ENCODE measurements at places on chromosomes 1 and 21.

- DNase-seq: no peak
These were observed 11.4 kb downstream of the CLCA2 start for GRCh38 chr1:86435327-86435726.

DNA sequence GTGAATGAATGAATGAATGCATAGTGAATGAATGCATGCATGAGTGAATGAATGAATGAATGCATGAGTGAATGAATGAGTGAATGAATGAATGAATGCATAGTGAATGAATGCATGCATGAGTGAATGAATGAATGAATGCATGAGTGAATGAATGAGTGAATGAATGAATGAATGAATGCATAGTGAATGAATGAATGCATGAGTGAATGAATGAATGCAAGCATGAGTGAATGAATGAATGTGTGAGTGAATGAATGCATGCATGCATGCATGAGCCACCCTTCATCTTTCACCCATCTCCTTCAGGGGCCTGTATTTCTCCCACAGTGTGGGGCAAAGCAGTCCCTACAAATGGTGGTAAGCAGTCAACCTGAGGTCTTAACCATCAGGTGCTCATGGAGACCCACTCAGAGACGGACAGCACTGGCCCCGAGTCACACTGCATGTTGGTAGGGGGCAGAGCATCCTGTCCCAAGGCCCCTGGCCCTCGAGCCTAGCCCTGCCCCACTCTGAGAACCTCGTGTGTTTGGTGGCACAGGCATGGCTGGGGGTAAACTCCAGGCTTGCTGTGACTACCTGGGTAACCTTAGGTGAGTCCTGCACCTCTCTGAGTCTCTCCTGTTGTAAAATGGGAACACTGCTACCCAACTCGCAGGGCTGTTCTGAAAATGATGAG lies 28.0 kb upstream of the PAX7 start:
- DNase-seq: no peak

GRCh38 chr1:84301004-84301784 lies at the start of gene SAMD13:
Gene SAMD13 (plus strand): TSS chr1:84301708. CDS start chr1:84303235, 1,527 bp downstream.
- DNase-seq: no peak

DNA sequence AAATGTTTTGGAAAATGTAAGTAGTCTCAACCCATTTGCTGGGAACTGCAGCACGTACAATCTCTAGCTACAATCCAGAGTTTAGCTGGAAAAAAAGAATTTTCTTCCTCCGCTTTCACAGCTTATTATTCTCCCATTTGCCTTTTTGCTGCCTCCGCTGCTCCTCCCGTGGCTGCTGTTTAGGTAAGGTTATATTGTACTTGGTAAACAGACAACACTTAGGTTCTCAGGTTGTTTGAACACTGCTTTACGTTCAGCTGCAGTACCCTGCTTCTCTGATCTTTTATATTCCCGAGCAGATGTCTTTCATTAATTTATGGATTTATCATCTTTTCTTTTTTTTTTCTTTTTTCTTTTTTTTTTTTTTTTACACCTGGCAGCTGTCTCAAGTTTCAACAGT lies 14.3 kb downstream of the PROX1 start:
- DNase-seq: no peak

- no peak for DNase-seq
These were observed 21.9 kb downstream of the UBASH3A start for GRCh38 chr21:42425591-42425990.

DNA sequence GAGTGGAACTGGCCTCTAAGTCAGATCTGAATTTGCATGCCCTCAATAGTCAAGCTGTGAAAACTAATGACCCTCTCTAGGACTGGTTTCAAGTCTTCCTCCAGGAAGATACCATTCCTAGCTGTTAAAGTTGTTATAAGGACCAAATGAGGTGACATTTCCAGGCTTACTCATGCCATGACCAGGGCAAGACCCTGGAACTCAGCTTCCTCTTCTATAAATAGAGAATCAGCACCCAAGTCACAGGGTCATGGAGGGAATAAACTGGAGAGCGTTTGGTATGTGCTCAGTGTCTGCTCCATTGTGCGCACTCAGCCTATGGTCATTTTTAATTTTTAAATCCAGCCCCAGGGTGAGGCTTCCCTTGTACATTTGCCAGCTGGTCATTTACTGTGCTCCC lies 2.5 kb downstream of the S100A9 start:
- no peak for DNase-seq

DNA sequence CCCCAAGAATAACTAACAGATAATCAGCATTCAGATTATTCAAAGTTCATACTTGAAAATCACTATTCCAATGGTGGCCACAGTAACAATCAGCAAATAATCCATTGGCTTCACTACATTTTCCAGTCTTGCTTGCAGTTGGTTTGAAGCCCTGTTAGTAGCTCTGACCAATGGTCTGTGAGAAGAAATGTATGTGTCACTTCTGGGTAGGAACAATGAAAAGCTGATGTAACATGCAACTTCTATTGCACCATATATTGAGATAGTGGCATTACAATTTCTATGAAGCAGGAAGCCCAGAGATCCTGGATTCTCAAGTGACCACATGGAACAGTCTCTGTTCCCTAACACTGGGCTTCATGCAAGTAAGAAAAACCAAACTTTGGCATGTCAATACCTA lies 250.9 kb upstream of the DAB1 start:
- no peak for DNase-seq

- DNase-seq: no peak
These were observed 125.6 kb downstream of the KCNN3 start for GRCh38 chr1:154744352-154745035.

- DNase-seq: no peak
These were observed 149.9 kb downstream of the CHRM3 start for GRCh38 chr1:239536165-239536849.

- no peak for DNase-seq
These were observed 2.8 kb upstream of the STMN1 start for GRCh38 chr1:25909040-25909439.

DNA sequence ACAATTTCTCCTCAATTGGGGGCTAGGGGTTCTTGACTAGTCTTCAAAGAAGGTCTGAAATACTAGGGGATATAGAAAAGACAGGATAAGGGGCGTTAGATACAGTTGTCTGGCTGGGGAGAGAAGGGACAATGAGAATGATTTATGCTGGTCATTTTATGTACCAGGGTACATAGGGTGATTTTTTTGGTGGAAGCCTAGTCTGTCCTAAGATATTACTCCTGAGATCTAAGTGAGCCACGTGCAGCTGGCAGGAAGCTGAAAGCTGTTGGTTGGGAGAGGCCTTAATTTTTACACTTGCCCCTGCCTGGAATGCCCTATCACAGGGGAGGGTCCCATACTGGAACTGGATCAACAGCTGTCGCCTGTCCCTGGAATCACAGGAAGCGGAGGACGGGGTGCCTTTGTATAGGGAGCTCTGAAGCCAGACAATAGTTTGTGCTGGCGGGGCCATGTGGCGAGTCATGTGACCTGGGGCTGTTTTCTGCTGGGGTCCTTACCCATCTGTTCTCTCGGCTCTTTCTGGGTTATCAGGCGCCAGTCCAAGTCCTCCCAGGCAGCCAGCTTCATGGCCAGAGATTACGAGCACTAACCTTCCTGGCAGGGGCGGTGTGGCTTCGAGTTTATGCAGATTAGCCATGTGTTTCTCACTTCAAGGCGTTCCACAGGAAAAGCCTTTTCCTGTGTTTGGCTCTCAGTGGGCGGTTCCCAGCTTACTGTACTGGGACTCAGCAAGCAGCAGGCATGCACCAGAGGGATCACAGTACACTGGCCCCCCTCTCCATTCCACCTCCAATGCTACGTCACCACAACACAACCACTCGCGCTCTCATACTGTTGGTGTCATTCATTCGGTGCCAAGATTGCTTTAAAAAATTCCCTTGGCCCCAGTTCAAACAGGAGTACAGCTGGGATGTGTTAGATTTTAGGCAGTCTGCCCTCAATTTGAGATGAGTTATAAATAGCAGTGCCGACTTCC lies 27.5 kb downstream of the ARID1A start:
- no peak for DNase-seq

GRCh38 chr1:96837057-96837780 lies 115.6 kb downstream of the PTBP2 start:
- no peak for DNase-seq

DNA sequence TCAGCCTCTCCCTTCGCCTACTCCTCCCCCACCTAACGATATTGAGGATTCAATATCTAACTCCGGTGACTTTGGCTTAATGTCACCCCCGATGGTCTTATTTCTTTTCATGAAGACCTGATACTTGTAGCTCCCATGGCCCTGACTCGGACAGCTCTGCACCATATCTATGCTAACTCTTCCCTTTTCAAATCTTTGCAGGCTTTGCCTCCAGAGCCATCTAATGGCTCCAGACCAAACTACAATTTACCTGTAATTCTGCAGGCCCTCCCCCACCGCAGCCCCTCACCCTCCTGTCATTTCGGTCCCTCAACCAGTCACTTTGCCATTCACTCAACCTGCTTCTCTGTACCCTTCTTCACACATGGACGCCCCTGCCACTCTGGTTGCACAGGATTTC lies 7.9 kb upstream of the GSTM5 start:
- DNase-seq: no peak

DNA sequence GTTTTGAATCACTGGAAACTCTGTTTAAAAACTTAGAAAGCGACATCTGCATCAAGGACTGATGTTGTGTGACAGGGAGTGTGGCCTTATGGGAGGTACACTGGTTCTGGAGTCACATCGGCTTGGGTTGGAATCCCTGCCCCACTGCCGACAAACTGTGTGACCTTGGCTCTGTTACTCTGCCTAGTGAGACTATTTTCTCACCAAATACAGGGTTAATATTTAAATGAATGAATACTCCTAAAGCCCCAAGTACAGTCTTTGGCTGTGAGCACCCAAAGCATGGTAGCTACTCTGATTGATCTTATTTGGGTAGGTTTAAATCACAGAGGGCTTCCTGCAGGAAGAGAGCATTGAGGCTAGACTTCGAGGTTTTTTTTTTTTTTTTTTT lies 102.0 kb downstream of the ACTL8 start:
- DNase-seq: no peak

DNA sequence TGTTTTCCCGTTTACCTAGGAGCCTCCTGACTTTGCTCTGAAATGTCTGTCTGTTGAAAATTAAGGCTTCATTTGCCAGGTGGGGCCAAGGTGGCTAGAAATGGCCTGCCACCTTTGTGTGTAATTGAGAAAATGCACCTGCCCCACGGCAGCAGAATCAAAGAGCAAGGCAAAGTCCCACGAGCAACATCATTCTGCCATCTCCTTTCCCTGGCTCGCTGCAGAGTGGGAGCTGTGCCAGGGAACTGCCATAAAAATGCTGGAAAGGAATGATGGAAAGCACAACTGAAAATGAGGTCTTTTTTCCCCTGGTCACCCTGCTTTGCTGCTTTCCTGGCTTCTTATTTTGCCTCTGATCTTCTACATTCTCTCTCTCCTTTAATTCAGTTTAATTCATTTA lies 5.5 kb upstream of the OLFML2B start:
- DNase-seq: no peak

DNA sequence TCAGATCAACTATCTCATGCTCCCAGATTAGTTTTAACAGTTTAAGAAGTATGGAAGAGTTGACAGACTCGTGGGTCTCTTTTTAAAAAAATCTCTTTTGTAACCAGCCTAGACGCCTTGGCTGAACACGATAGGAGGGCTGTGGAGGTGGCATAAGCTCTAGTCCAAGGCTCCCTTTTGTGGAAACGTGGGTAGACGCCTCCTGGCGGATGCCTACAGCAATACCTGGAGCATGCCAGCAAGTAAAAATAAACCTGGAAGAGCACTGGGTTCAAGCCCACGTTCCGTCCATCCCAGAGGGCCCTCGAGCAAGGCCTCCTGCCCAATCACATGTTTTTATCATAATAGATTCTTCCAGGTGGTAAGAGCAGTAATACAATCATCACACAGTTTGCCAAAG lies 87.9 kb downstream of the RGS7 start:
- DNase-seq: no peak

GRCh38 chr1:167169642-167170041 lies 51.0 kb upstream of the POU2F1 start:
- DNase-seq: no peak

DNA sequence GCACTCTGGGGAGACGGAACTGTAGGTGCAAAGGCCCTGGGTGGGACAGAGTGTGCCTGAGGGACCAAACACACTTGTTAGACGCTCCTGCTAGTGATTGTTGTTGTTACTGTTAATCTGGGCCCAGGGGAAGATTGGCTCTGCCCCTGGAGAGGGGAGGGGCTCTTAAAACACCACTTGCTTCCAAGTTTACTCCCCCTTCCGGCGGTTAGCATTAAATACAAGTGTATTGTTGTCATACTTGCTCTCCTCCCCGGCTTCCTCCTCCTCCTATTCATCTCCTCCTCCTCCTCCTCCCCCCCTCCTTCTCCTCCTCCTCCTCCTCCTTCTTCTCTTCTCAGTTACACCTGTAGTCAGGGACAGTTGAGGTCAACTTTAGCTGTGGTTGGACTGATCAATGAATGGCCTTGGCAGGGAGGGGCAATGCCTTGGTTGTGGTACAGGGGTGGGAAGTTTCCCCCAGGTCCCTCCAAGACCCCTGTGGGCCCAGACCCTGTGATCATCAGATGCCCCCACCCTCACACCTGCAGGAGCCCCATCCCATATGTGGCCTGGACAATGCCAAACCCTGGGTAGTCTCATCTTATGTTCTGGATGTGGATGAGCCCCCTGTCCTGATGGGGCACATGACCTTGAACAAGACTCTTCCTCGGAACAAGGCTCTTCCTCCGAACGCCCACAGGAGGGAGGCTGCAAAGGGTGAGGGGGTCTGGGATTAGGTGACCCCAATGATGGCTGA lies 217.3 kb downstream of the PTPRU start:
- DNase-seq: no peak

DNA sequence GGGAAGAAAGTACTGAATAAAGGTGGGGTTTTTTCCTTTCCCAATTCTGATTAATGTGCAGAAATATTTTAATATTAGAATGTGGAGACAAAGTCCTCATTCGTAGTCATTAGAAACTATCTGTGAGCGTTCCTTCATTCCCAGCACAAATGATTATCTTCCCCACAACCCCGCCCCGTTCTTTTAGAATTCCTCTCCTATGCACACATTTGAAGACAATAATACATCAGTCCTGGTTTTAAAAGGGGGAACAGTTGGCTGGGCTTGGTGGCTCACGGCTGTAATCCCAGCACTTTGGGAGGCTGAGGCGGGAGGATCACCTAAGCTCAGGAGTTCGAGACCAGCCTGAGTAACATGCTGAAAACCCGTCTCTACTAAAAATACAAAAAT lies 876 bp downstream of the ALDH9A1 start:
- no peak for DNase-seq

DNA sequence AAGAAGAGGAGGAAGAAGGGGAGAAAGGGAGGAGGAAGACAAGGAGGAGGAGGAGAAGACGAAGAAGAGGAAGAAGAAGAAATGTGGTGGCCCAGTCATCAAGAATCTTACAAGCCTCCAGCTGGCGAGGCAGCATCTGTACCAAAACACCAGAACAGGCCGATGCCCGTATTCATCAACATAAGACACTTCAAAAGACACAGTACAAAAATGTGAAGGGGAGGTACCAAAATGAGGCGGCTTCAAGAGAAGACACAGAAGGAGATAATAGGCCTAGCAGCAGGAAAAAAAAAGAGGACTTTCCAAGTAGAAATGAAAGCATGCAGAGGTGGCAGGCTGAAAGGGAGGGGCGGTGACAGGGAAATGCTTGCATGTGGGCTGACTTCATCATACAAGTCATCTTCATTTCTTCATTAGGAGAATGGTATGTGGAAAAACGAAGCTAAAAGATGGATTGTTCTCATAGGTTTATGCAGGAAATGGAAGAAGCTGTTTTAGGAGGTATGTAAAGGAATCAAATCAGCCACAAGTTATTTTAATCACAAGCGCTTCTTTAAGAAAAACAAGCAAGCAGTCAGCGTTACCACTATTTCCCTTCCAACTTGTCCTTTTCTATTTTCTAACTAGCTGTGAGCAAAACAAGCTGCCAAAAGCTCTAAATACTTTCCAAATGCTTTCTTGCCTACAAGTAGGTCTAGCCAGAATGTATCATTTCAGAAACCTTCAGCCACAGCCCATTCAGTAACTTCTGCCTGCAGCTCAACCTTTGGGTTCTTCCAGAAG lies 192.3 kb downstream of the SLC45A1 start:
- DNase-seq: no peak
